ENCODE measurements at places on chromosomes 2 and 18.

- no peak for DNase-seq
Measured at GRCh38 chr2:205409411-205409810, 272.9 kb upstream of the NRP2 start.

- DNase-seq = no peak
Measured at GRCh38 chr2:113183264-113183663, 9.5 kb downstream of the PSD4 start.

DNA sequence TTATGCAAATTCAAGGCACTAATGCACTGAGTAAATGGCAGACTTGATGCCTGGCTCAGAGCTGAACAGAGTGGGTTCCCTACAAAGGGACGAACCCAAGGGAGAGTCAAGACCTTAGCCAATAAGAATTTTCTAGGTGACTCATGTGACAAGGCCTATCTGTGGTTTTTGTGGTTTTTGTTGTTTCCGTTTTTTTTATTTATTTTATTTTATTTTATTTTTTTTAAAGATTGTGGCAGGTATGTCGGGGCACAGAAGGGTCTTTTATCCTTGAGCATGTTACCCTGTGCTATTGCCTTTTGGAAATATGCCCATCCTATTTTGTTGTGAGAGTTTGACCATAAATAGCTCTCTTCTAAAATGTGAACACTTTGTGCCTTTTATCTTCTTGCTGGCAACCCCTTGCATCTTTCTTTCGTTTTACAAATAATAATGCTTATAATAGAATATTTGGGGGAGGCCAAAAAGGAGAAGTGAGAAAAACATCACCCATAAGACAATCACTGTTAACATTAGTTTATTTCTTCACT is 113.4 kb upstream of the AQP4 start:
- no peak for DNase-seq

DNA sequence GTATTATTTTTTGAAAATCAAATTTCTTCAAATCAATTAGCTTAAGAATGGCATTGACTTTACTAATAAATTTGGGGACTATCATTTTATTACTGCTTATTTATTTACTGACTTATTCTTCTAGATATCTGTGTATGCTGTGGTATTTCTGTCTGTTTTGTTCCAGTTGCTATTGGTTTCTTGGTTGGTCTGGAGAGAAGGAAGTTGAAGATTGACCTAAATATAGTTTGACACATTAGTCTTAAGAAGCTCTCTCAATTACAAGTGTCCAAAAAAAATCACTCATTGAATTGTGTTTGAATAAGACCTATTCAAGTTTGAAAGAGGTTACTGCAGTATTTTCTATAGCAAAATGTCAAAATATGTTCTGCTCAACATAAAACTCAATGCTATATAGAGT is 153.3 kb upstream of the KYNU start:
- no peak for DNase-seq

- peak; percentile 52 for DNase-seq
Measured at GRCh38 chr2:177239932-177240630, 24.4 kb downstream of the NFE2L2 start.

DNA sequence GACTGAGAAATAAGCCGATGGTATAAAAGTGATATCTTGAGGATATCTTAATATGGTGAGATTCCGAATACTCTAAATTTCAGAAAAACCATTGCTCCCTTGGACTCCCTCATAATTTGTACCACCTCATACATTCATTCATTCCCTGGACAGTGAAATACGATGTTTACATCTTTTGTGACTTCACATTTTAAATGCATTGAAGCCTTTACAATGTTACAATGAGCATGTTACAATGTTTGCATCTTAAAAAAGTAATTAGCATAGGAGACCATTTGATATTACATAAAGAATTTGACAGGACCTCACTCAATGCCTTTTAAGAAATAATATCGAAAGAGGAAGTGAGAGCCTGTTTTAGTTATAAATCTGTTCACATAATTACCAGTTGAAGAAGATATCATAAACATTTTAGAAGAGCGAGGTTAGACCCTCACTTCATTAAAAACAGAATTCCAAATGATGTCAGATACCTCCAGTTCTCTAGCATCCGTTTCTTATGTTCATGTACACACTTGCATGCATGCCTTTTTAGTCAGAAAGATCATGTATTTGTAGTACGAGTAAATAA is 372.0 kb downstream of the ARHGAP15 start:
- no peak for DNase-seq

GRCh38 chr2:191538334-191538903 is 139.5 kb upstream of the NABP1 start:
- no peak for DNase-seq

- DNase-seq = no peak
Measured at GRCh38 chr18:58792086-58792485, 72.6 kb upstream of the ZNF532 start.

- DNase-seq = no peak
Measured at GRCh38 chr2:54806975-54807374, 83.5 kb downstream of the EML6 start.
